ENCODE measurements at places on chromosomes 3 and 15.

GRCh38 chr15:76342058-76342381, 5.4 kb downstream of the ISL2 start:
- no peak for DNase-seq

DNA sequence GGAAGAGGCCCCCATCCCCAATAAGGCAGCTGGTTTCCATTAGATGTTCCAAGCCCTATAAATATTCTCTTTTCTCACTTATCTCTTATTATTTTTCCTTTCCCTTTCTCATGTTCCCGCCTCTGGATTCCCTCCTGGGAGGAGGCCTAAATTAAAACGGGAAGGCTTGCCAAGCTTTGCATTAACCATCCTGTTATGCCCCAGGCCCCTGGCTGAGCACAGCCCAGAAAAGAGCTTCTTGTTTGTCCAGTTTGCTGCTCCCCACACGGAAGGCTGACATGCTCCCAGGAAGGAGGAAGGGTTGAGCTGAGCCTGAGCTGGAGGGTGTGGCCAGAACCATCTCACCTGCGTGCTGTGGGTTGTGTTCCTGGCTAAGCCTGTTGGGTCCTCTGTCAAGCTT, 63.1 kb upstream of the BOC start:
- no peak for DNase-seq

GRCh38 chr3:36937492-36937891, 7.4 kb downstream of the TRANK1 start:
- no peak for DNase-seq

DNA sequence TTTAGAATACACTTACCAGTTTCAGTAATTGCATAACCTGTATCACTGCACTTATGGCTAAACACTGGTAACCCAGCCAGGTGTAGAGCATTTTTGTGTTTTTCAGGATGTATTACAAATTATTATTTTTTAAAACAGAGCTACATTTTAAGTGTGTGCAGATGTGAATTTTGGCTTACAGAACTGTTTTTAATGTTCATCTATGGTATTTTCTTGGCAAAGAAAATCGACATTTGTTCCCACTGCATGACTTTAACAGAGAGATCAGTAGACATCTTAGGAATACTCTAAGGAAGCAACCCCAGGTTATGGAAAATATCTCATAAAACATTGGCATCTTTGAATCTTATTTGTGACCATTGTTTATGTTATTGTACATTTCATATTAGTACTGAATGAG, 73.3 kb downstream of the ATP13A4 start:
- no peak for DNase-seq

DNA sequence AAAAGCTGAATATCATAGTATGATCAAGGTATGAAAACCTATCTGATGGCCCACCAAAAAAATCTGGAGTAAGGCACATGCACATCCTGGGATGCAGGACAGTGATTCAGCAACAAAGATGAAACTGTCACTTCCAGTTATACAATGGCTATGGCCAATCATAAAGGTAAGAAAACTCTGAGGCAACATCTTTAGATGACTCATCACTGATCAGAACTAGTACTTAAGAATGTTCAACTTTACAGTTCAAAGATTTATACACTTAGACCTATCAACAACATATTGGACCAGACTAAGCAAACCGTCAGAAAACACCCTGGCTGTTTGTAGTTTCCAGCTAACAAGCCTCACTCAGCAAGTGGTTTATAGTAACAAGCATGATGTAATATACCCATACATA, 21.3 kb upstream of the PLCH1 start:
- peak; percentile 18 for DNase-seq

- DNase-seq = no peak
Measured at GRCh38 chr3:51393134-51393495, 2.0 kb downstream of the RBM15B start.

GRCh38 chr3:40731445-40731844, 206.7 kb downstream of the ZNF621 start:
- DNase-seq = no peak

- no peak for DNase-seq
Measured at GRCh38 chr3:195859846-195860411, 48.2 kb upstream of the MUC4 start.

DNA sequence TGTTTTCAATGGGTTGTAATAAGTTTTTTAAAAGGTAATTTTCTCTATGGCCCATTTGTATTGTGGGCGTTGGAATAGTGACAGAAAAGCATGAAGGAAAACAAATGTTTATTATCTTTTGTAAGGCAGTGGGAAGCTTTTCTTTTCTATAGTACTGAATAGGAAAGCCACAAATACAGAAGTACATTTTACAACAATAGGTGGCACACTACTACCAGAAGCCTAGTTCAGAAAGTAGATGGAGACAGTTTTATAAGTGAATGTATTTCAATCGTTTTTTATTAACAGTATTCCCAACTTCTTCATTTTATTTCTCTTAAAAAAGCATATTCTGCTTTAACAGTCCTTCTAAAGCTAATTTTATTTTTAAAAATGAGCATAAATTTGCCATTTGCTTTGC, 296.7 kb downstream of the PTPRG start:
- no peak for DNase-seq

- DNase-seq = peak; percentile 84
Measured at GRCh38 chr3:186281176-186281575, 80.9 kb downstream of the DGKG start.

DNA sequence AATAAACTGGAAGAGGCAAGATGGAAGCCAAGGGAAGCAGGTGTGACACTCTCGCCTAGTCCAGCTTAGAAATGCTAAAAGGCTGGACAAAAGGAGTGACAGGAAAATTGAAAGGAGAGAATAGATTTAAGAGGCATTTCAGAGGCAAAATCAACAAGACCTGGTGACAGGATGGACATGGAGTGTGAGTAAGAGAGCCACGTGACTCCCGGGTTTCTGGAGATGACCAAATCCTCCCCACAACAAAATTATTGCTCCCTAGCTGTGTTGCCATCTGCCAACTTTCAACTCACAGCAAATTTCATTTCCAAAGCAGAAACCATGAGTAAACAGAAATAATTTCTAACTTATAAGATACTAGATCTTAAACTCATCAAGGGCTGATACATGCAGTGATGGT, 52.6 kb downstream of the MTHFS start:
- DNase-seq = peak; percentile 14
